ENCODE measurements at places on chromosomes 16 and 17.

GRCh38 chr17:62892870-62893338 lies 73.1 kb upstream of the TANC2 start:
- DNase-seq: no peak

- DNase-seq: no peak
Measured at GRCh38 chr16:72877374-72878028, 170.4 kb downstream of the ZFHX3 start.

- no peak for DNase-seq
Measured at GRCh38 chr16:82379551-82379950, 209.5 kb upstream of the MPHOSPH6 start.

DNA sequence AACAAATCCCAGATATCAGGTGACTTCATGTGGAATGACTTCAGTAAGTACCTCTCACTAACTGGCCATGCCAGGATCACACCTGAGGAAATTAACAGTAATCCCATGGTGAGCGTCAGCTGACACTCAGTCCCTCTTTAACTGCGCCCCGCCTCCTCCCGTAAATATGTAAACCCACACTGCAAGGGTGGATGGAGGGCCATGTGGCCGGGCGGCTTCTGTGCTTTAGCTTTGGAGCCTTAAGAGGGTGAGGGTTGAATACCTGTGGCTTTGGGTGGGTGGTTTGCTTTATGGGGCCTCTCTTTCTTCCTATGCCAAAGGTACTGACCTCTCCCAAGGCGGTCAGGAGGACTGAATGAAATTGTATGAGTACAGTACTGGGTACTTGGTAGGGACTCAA lies 141.7 kb downstream of the MRM1 start:
- peak; percentile 47 for DNase-seq

DNA sequence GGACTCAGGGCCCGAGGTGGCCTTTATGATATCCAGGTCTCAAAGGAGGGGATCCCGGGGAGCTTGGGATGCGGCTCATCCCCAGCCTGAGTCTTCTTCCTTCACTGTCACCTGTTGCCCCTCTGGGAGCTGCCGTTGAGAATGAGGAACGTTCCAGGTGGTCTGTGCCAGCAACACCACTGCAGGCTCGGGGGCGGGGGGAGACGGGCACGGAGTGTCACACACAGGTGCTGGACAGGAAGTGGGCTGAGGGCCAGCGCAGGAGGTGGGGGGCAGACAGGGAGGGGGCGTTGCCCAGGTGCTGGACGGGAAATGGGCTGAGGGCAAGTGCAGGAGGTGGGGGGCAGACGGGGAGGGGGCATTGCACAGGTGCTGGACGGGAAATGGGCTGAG lies 28.2 kb downstream of the METRNL start:
- no peak for DNase-seq
